ENCODE measurements at places on chromosomes 11 and 22. TPM values are rescaled to one million over a fixed set of nuclear protein-coding genes. Genes with fewer than 3 reads are reported as not detected.

GRCh38 chr22:50582493-50583293 is at the start of gene CHKB:
Gene CHKB, minus strand, starts transcription at chr22:50582849. Its CDS starts 68 bp downstream, at chr22:50582781.
- peak; percentile 99 for DNase-seq

DNA sequence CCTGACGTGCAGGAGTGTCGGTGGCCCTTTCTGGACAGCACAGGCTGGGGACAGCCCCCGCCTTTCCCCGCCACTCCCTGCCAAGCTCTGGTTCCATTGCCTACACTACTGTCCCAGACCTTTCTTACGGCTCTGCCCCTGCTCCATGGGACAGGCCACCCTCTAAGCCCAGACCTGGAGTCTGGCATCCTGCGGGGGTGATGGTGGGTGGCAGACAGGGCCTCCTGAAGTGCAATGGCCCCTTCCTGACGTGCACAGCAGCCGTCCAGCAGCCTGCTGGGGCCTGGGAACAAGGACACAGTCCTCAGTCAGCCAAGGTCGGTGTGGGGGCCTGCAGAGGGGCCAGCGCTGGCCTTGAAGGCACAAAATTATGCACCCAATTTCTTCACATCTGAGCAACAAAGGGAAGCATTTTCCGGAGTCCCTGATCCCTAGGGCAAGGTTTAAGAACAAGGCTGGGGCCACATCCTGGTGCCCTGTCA is 79.7 kb upstream of the KCNQ1OT1 start:
- no peak for DNase-seq

DNA sequence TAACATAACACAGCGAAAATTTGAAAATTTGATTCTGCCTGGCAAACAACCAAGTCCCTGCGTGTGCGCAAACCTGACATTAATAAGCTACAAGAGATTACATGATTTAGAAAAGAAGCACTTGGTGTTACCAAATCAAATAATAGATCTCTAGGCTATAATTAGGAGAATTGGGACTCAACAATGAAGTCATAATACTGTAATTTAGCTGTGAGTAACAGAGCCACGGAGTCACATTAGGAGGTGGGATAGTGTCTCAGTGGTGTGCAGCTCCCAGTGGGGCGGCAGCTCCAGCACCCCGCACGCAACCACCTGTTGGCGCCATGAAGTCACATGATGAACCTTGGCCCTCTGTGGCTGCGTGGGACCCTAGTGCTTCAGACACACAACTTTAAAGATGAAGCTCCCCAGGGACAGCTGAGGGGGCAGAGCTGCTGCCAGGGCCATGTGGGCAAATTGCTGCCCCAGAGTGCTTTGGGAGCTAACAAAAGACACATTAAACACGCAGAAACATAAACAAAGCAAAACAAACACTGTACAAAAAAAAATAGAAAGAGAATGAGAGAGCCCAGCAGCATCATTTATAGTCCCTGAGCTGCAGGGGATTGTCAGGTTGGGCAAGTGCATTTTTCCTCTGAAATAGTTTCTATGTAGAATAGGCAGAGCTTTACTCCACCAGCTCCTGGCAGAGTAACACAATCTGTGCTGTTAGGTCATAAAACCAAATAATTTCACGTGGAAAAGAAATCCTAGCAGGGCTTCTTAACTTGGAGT is 605.6 kb downstream of the SOX6 start:
- DNase-seq: no peak

- DNase-seq: no peak
Observed at GRCh38 chr11:13837286-13837685, 125.2 kb upstream of the SPON1 start.

- no peak for DNase-seq
Observed at GRCh38 chr11:95245038-95245437, 14.0 kb upstream of the SESN3 start.

GRCh38 chr11:41256041-41256440 is 203.4 kb downstream of the LRRC4C start:
- no peak for DNase-seq

EMID1 gene
- total RNA-seq: 1.3 TPM

TTC36 gene
- not detected for total RNA-seq

DNA sequence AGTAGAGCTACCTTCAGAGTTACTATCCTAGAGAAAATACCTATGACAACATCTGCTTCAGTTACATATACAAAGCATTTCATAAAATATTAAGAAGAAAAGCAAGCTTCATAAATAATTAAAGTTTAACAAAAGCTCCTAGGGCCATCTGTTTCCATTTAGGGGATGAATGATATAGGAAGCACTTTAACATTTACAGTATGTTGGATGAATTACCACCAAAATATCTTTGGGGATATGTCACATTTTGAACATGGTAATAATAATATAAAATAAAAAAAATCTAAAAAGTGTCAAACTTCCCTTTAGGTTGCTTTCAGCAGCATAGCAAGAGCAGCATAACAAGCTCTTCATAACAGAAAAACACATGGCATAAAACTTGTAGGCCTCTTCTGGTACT is 104.6 kb downstream of the ATG16L2 start:
- no peak for DNase-seq

- no peak for DNase-seq
Observed at GRCh38 chr11:77503006-77503405, 29.1 kb upstream of the PAK1 start.

GRCh38 chr11:76524919-76525318 is 80.1 kb downstream of the EMSY start:
- DNase-seq: no peak

- DNase-seq: peak; percentile 75
Observed at GRCh38 chr22:20867179-20868024, 8.6 kb downstream of the SNAP29 start.

GRCh38 chr11:114307524-114308203 is 11.5 kb downstream of the NNMT start:
- DNase-seq: no peak

- no peak for DNase-seq
Observed at GRCh38 chr11:120703358-120704152, 192.0 kb downstream of the GRIK4 start.

GRCh38 chr11:80993536-80993935 is 1552.7 kb upstream of the TENM4 start:
- DNase-seq: no peak

C11orf86 gene
- not detected for total RNA-seq

CDKN1C gene
- total RNA-seq: 4.1 TPM

- no peak for DNase-seq
Observed at GRCh38 chr11:72685560-72686480, 11.6 kb upstream of the PDE2A start.

PSMC3 gene
- 58.9 TPM for total RNA-seq

DNA sequence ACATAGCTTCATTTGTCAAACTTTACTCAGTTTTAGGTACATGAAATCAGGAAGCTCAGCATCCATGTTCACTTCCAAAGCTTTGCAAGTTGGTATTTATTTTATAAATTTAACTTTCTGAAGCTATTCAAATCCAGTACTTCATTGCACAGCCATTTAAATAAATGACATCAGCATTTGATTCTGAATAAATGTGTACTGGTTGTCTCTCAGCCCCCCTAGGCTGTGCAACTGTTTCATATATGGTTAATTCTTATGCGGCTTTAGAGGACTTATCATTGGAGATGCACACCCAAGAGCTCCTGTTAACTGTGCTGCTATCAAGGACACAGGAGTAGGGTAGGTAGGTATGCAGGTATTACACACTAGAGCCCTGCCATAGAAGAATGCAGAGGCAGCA is 325.1 kb downstream of the SOX6 start:
- no peak for DNase-seq

GRAP2 gene
- 160 TPM for total RNA-seq

FJX1 gene
- not detected for total RNA-seq

C11orf87 gene
- not detected for total RNA-seq

- DNase-seq: no peak
Observed at GRCh38 chr11:87493516-87493915, 455.8 kb downstream of the TMEM135 start.

RAB3IL1 gene
- total RNA-seq: not detected

- DNase-seq: no peak
Observed at GRCh38 chr11:130689222-130689908, 226.9 kb downstream of the SNX19 start.

- no peak for DNase-seq
Observed at GRCh38 chr11:959027-959426, 33.4 kb downstream of the AP2A2 start.

DENND6B gene
- 2.1 TPM for total RNA-seq

GRCh38 chr11:44236296-44236695 is 73.6 kb downstream of the ALX4 start:
- DNase-seq: no peak

DNA sequence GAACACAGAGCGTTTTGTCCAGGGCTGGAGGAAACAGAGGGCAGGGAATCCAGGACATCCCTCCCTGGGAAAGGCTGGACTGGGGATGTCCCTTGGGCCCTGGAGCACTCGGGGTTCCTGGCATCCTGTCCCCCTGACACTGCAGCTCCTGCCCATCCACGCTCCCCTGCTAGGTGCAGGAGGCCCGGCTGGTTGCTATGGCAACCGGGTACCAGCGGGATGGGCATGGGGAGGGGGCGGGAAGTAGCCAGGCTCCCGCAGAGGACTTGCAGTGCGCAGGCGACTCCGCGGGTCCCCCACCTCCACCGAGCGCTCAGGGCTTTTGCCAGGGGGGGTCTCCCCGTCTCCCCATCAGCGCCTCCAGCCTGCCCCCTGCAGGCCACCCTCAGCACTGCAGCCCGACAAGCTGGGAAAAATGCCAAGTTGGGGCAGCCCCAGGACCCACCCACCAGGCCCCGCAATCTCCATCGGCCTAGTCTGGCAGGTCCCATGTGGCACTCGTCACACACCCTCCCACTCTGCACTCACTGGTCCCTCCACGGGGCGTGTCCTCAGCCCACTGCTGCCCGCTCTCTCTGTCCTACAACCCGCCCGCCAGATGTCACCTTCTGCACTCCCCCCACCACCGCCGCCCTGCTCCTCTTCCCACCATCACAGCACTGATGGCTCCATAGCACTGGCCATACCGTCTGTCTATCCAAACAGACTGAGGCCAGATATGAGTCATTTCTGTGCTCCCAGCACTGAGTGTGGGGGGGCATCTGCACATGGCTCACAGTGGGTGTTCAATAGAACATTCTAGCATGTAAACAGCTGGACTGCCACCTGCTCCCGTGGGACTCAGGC is 31.5 kb downstream of the KIAA0930 start:
- DNase-seq: no peak

GRCh38 chr22:20080776-20081654 is 974 bp downstream of the DGCR8 start:
- DNase-seq: no peak
